ENCODE measurements at places on chromosomes 13 and 19.

- no peak for DNase-seq
Measured at GRCh38 chr13:43329702-43330101, 306.3 kb downstream of the DNAJC15 start.

DNA sequence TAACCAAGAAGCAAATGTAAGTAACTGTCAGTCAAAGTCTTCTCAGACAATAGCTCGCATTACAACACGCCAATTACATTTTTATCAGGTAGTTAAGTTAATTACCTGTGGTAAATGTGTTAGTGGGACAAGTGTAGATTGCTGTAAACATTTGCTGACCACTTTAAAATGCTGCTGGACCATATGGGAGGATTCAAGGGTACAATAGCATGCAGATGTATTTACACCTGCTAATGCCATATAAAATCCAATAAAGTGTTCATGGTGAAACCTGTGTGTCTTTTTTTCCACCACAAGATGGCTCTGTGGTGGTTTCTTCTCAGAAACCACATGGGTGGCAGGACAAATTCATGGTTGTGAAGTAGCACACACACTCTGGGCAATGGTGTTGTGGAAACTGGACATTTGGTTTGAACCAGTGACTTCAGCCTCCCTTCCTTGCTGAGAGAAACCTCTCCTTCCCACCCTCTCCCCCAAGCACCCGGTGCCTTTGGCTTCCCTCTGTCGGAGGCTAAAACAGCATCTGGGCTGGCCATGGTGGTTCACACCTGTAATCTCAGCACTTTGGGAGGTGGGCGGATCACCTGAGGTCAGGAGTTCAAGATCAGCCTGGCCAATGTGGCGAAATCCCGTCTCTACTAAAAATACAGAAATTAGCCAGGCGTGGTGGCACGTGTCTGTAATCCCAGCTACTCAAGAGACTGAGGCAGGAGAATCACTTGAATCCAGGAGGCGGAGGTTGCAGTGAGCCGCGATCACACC, 18.1 kb upstream of the GTF3A start:
- DNase-seq: no peak

- DNase-seq: no peak
Measured at GRCh38 chr19:15110418-15110815, 3.2 kb downstream of the SYDE1 start.

- DNase-seq: no peak
Measured at GRCh38 chr19:35023428-35023827, 6.8 kb upstream of the SCN1B start.

DNA sequence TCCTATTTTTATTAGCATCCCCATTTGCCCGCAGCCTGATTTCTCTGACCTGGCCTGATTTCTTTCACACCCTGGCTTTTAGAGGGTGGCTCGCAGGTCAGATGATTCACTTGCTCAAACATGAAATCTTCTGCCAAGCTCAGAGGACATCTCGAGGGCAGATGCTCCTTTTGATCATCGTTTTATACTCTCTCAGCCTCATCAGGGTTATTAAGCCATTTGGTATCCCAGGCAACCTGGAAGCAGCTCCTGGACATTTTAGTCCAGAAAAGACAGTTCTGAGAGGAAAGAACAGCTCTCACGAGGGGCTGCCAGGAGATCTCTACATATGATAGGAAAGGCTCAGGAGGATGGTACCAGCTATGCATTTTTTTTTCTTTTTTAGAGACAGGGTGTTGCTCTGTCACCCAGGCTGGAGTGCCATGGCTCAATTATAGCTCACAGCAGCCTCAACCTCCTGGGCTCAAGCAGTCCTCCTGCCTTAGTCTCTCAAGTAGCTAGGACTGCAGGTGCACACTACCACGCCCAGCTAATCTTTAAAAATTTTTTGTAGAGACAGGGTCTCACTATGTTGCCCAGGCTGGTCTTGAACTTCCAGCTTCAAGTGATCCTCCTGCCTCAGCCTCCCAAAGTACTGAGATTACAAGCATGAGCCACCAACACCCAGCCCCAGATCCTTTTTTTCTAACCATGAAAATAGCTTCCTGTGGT, 165.4 kb downstream of the KATNAL1 start:
- no peak for DNase-seq

DNA sequence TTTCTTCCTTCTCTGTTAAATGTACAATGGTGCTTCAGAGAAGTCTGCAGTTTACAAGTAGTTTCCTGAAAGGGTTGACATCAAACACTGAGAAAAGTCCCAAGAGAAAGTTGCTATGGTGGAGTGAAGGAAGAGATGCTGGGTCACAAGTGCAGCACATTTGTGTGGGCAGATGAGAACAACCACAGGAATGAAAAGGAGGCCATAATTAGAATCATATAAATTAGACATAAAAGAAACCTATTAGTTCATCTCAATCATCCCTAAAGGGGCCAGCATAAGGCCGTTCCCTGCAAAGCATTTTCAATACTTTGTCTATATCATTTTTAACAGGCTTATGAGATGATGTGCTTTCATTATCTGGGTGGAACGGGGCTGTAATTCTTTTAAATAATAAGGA, 359.2 kb downstream of the IRS2 start:
- DNase-seq: no peak

- DNase-seq: no peak
Measured at GRCh38 chr13:100423375-100423774, 165.2 kb downstream of the GGACT start.

DNA sequence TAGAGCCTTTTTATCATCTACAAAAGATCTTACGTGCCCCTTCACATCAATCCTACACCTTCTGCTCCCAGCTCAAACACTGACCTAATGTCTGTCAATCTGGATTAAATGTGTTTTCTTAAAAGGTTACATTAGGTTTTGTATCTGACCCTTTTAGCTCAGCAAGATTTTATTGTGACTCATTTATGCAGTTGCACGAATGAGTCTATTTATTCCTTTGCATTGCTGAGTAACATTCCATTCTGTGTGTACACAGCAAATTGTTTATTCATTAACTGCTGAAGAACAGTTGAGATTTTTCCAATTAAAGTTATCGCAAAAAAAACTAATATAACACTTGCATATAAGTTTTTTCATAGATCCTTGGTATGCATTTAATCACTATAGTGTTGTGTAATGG, 253.9 kb upstream of the GPC6 start:
- no peak for DNase-seq

DNA sequence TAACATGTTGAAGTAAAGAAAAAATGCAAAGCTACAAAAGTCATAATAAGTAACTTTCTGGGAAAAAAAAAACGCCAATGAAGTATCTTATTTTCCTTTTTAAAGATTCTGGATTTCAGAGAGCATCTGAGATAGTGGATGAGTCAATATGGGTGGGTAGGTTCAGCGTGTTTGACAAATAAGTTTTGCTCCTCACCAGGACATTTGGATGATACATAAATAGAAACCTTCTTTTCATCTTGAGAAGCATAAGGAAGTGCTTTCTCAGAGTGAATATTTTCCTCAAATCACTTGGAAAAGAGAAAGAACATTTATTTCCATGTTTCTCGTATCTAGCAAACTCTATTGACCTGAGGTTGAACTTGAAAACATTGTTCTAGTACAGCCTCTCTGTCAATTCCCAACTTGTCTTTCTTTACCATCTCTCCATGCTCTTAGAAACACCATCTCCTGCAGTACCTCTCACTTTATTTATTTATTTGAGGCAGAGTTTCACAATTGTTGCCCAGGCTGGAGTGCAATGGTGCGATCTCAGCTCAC, 463.2 kb downstream of the KLF5 start:
- no peak for DNase-seq

DNA sequence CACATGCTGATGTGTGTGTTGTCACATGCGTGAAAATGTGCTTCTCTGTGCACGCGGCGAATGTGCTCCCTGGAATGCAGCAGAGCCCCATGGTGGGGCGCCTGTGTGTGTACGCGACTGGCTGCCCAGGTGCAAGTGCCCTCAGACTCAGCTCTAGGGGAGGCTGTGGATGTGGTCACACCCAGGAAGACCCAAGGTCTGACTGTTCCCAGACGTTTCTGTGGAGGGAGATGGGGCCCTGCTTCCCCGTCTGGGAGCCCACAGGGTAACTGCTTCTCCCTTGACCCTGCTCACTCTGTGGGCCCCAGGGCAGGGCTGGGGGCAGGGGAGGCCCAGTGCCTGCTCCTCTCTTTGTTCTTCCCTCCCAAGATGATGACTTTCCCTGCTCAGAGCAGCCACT, 7.9 kb upstream of the UQCR11 start:
- no peak for DNase-seq

- no peak for DNase-seq
Measured at GRCh38 chr19:18418483-18419194, 559 bp upstream of the SSBP4 start.

GRCh38 chr13:52446265-52446664, 4.2 kb downstream of the VPS36 start:
- DNase-seq: no peak

DNA sequence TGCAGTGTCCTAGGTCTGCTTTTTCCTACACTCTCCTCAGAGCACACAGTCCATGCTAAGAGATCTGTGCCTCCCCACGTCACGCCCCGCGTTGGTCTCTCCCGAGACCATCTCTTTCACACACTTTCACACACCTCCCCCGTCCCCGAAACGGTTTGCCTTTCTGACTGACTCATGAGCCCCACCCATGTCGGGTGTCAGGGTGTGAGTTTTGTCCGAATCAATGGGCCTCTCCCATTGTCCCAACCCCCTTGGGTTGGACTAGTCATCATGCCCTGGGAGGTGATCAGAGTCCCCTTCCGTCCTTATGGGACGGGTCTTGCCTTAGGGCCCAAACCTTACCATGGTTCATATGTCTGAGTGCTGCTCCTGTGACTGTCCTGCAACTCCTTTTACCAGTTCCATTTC, 214.0 kb upstream of the HTR2A start:
- DNase-seq: no peak

DNA sequence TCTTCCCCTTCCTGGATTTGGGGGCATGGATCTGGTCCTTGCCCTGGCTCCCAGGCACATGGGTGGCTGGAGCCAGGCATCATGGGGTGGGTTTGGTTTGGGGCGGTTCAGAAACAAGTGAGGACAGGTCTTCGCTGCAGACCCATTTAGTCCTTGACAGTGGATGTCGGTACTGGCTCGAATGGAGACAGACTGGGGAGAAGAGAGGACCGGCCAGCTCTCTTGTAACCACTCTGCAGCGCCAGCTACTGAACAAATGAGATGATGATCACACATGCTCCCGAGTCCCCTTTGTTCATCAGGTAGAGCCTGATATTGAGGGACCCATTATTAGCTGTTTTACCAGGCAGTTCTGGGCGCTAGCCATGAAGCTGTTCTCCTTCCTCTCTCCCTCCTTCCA, 64.5 kb downstream of the CHST8 start:
- DNase-seq: no peak

- DNase-seq: peak; percentile 50
Measured at GRCh38 chr19:13212759-13213330, 62.6 kb downstream of the IER2 start.

DNA sequence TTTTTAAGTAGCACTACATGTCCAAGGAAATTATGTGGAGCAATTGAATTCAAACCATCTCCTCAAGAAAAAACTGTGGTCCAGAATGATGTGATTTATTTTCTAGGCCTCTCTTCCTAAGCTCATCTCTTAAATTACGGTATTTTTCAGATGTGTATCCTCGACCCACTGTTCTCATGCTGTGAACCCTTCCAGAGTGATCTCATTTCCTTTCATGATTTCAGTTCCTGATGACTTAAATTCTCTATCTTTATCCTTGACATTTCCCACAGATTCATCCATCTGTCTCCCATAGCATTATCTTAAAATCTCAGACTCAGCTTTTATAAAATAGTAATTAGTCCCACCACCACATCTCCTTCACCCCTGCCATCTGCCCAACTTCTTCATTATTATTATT, 117.6 kb upstream of the SPRY2 start:
- DNase-seq: no peak

DNA sequence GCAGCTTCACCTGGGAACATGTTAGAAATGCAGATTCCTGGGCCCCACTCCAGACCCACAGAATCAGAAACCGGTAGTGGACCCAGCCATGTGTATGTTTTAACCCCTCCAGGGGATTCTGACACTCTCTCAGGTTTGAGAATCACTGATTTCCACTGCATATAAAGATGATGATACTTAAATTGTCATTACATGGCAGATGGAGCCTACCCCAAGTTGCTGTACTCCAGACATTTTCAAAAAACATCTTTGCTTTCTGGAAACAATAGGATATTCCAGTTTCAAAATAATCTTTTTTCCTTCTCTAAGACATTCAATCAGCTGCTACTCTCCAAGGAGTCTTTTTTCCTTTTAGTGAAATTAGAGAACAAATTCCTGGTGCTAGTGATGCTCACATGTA, 48.6 kb upstream of the RGCC start:
- no peak for DNase-seq

GRCh38 chr13:40878823-40879222, 89.4 kb downstream of the SLC25A15 start:
- DNase-seq: no peak

GRCh38 chr13:40666045-40666932, at the start of gene FOXO1:
Gene FOXO1, minus strand, starts transcription at chr13:40666641. Its CDS starts 429 bp downstream, at chr13:40666212.
- DNase-seq: peak; percentile 94

- no peak for DNase-seq
Measured at GRCh38 chr19:41359741-41360140, 4.2 kb downstream of the B9D2 start.

- no peak for DNase-seq
Measured at GRCh38 chr13:112056739-112057438, 10.1 kb upstream of the SOX1 start.

DNA sequence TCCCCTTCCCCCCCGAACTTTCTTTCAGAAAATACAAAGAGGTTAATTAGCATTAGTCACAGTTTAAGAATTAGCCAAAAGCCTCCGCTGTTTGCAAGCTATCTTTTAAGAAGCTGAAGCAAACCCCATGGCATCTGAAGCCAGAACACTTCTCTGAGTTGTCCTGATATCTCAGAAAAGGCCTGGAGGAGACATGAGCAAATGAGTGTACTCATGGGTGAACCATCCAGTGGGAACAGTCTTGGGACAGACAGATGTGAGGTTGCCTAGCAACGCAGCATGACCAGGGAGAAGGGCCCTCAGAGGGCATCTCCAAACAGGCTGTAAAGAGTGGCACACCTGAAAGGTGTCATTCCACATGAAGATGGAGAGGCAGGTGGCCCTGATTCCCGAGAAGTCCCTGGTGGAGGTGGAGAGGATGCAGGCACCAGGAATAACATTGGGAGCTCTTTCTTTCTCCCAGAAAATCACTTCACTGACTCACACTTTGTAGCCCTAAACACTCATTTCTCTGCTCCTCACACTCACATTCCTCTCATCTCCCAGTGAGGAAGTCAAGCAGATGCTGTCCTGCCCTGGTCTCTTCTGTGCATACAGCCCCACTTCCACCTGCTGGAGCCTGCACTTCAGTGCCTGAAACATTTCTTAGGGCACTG, 87.0 kb upstream of the TSHZ3 start:
- no peak for DNase-seq

GRCh38 chr19:44759083-44759804, 10.7 kb downstream of the BCL3 start:
- DNase-seq: no peak
